Pulmonary artery endothelial cell (primary cell): ENCODE measurements at places on chromosomes 7 and 10. TPM values are rescaled to one million over a fixed set of nuclear protein-coding genes. Genes with fewer than 3 reads are reported as not detected.

DNA sequence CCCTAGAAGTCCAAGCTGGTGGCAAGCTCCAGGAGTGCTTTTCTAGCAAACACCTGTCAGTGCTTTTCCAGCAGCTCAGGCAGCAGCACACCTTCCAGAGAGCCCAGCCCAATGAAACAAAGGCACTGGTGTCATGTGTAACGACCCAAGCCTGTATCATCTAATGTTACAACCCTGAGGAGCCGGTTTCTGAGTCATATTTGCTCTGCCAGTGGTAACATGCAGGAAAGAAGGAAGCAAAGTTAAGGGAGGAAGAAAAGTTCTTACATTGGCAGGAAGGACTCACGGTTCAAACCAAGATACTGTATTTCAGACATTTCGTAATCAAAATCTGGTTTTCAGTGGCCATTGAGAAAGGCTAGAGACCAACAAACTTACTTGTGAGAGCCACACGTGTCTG is at the start of gene ANKRD22:
TSS of gene ANKRD22 (minus strand) at position 139 of the 400 bp plus-strand sequence. CDS start 237 bp downstream, outside the sequence.
- no peak for DNase-seq

GRCh38 chr10:129505500-129506075 is 38.5 kb downstream of the MGMT start:
- DNase-seq: no peak

- peak; percentile 76 for DNase-seq
These were observed 70.4 kb downstream of the ASB13 start for GRCh38 chr10:5595994-5596471.

DNA sequence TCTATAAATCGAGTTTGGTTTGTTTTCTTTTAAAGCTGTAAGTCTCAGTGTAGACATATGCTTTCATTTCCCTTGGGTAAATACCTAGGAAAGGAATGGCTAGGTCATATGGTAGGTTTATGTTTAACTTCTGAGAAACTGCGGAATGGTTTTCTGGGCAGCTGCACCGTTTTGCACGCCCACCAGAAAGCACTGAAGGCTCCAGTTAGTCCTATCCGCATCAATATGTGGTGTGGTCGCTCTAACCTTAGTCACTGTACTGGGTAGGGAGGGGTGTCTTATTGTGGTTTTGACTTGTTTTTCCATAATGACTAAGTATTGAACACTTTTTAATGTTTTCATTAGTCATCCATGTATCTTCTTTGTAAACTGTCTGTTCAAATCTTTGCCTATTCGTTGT is 279.5 kb upstream of the AKR1E2 start:
- no peak for DNase-seq

DNA sequence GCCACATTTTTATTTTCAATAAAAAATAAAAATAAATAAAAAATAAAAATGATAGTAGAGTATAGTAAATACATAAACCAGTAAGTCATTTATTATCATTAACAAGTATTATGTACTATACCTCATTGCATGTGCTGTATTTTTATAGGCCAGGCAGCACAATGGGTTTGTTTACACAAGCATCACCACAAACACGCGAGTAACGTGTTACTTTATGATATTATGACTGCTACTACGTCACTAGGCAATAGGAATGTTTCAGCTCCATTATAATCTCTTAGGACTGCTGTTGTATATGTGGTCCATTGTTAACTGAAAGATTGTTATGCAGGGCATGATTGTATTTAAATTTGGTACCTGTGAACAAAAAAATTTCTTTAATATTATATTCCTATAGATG is 20.8 kb upstream of the SDHAF3 start:
- no peak for DNase-seq

DNA sequence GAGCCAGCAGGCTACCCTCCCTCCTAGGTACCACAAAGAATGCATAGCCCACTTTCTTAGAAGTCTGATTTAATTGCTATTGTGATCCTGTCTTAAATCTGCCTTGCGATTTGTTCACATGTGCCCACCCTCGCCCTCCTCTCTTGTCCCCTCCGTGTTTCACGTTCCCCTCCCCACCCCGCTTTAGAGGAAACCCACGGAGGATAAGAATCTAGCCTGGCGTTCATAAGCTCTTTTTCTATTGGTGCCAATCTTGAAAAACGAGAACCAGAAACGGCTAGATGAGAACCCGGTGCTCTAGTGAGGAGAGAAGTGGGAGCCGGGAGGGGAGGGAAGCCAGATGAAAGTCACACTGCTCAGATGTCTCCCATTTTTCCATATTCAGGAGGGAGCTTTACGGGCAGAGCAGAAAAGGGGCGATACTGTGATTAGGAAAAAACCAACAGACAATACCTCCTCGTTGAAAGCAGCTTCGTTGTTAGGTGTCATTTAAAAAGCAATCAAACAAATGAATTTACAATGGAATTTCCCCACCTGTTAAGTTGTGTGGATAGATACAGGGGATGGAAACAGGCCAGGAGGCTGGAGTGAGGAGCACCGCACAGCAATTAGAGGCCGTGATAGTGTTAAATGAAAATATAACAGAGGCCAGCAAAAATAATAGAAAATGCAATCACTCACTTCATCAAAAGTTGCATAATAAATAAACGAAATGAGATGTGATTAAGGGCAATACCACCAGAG is 272.1 kb downstream of the GATA3 start:
- DNase-seq: no peak

- DNase-seq: no peak
These were observed 322.7 kb downstream of the GFRA1 start for GRCh38 chr10:115950320-115950719.

GRCh38 chr10:79532-80215 is 30.6 kb upstream of the TUBB8 start:
- no peak for DNase-seq

DNA sequence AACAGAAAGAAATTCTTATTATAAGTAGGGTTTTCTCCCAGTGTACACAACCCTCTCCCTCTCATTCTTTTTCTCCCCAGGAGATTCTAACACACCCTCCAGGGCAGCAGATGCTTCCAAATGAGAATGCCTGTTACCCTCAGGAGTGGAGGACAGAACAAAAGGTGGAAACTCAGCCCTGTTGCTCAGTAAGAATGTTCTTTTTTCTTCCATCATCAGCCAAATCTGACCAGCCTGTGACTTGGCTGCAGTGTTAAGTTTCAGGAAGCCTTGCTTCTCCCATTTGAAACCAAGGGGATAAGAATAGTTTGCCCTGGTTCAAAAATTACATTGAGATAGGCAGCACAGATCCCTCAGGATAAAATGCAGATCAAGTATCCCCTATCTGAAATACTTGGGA is 77.5 kb upstream of the EEPD1 start:
- no peak for DNase-seq

GRCh38 chr10:80407812-80408241 is 524 bp upstream of the PRXL2A start:
- no peak for DNase-seq

DNA sequence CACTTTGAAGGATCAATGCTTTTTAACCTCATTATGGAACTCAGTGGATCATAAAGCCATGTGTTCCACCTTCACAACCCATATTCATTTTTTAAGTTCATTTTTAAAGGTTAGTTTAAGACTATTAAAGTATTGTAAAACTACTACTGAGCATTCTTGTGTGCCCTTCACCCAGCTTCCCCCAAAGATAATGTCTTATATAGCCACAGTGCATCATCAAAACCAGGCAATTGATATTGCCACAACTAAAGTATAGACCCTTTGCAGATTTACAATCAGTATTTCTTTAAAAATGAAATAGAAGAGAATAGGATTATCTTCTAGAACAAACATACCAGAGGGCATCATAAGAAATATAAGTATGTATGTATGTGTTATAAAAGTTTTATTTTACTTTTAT is 597.1 kb downstream of the CCSER2 start:
- no peak for DNase-seq

GRCh38 chr10:1048349-1048731 is 579 bp downstream of the IDI1 start:
- DNase-seq: no peak

DNA sequence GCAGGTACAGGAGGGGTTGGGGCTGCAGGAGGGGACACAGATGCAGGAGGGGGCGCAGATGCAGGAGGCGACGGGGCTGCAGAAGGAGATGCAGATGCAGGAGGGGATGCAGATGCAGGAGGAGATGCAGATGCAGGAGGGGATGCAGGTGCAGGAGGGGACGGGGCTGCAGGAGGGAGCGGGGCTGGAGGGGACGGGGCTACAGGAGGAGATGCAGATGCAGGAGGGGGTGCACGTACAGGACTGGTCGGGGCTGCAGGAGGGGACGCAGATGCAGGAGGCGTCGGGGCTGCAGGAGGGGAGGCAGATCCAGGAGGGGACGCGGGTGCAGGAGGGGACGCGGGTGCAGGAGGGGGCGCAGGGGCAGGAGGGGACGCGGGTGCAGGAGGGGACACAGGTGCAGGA is 66.5 kb downstream of the VWA2 start:
- DNase-seq: no peak

DNA sequence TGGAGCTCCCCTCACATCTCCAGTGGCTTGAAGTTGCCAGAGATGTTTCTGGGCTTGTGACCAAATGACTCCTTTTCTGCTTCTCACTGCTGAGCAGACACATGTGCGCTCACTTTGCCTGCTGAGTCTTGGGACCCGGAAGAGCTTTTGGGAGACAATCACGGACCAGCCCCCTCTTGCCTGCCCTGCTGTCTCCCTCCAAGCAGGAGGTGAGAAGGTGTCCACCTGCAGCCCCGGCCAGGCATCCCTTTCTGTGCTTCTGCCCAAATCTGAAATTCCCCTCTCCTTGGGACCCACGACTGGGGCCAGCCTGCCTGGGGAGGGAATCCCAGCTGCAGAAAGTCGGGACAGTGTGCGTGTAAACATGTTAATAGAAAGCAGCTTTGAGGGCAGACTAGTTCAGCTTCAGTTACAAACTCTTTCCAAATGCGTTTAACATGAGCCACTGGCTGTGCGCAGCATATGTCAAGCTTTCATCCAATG is 31.7 kb downstream of the HTRA1 start:
- DNase-seq: no peak

DNA sequence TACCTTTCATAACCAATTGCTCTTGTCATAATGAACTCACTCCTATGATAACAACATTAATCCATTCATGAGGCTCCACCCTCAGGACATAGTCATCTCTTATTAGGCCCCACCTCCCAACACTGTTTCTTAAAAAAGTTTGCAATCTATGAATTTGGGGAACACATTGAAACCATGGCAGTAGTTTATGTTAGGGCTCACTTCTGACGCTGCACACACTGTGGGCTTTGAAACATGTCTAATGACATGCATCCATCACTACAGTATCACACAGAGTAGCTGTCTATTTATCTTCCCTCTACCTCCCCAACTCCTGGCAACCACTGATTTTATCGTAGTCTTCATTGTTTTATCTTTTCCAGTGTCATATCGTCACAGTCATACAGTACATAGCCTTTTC is 299.8 kb downstream of the GLRX3 start:
- DNase-seq: no peak

DNA sequence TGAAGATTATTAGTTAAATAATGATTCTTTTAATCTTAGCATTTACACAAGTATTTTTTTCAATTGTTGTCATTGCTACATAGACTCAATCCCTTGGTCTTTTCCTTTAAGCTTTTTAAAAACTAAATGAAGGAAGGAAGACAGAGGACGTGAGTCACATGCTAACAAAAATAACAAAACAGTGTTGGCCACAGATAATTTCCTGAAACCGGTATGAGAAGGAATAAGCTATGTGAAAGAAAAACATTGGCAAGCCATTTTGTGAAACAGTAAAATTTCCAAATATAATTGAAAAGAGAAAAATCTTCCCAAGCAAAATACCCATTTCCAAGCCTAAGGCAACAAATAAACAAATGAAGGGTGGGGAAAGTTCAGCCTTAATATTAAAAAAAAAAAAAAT is 223.0 kb downstream of the AHR start:
- DNase-seq: peak; percentile 71

GRCh38 chr7:117401293-117402002 is 25.8 kb downstream of the ASZ1 start:
- DNase-seq: no peak

The CCDC172 gene
- total RNA-seq: not detected in 2 replicates

The RBP4 gene
- not detected in 2 replicates for total RNA-seq

The PDCD11 gene
- total RNA-seq: 53.0 and 75.7 TPM in 2 replicates

The CYP2C19 gene
- 0.07 TPM in 1 of 2 replicates, not detected in the other for total RNA-seq

The SH2D4B gene
- under 0.01 TPM in 1 of 2 replicates, not detected in the other for total RNA-seq
